Urothelium cell line (cell line): ENCODE measurements at places on chromosomes 2 and 18.

DNA sequence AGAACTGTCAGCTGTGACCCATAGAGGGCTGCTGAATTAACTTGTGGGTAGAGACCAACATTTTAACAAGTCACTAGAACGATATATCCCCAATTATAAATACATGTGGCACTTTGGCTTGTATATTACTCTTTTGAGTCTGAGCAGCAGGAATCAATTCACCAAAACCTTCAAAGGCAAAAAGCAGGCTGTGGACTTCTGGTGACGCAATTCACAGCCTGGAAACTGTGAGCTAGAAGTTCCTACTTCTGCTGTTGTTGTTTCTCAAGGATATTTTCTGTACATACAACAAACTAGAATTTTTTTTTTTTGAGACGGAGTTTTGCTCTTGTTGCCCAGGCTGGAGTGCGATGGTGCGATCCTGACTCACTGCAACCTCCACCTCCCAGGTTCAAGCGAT is 37.3 kb downstream of the PTCD3 start:
- no peak for DNase-seq

DNA sequence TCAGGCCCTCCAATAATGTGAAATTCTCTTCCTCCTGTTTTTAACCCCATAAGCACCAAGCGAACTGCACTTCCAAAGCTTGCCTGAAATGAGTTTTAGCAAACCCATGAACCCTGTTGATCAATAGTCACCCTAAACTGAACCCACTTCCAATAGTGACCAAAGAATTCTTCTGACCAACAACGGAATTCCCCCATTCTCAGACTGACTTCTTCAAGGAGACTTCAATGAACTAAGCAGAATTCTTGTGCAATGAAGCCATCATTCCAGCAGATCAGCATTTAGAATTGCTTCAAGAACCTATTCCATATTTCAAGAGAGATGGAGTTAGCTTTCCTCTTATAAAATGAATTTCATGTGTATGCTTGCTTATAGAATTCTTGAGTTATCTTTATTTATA is 176.9 kb upstream of the FN1 start:
- DNase-seq, result no peak

- no peak for DNase-seq
These were observed 6.9 kb downstream of the STEAP3 start for GRCh38 chr2:119230219-119231185.

DNA sequence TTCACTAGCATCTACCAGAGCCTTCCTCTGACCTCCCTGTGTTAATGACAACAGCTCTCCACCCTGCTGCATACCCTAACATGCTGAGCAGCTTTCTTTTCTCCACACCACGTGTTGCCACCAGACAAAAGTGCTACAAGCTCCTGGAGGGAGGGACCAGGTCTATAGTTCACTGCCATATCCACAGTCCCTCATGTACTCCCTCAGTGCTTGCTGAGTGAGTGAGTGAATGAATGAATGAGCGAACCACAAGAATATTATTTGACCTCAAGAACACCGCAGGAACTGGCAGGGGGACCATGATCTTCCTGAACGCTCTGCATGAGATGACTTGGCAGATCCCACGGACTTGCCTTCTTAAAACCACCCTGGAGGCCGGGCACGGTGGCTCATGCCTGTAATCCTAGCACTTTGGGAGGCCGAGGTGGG is 47.4 kb upstream of the CAB39 start:
- no peak for DNase-seq

DNA sequence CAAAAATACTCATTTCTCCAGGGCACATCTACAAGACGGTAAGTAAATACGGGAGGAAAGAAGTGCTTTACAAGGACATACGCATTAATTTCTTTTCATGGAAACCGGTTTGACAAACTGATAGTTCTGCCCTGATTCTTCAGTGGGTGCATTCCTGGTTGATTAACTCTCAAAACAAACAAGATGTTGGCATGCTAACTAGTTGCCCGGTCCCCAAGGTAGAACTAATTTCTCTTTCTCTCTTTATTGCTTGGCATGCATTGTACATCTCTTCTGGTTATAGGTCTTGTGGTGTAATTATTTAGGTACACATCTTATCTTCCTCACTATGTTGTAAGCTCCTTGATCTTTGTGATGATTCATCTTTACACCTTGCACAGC is 46.9 kb upstream of the SPATS2L start:
- DNase-seq, result no peak

DNA sequence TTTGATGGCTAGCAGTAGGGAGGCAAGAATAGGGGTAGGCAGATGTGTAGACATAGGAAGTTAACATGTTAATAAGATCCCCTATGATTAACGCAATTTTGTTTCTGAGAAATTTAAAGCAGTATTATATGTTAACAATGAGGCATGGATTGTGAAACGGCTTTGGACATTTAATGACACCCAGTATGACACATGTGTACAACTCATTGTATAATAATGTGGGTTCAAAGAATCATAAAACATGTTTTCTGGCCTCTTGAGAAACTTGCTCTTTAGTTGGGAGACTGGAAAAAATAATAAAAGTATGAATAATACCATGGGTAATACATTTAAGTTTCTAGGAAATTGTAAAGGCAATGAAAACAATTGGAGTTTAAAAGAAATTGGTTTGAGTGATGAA is 332.1 kb upstream of the CDH20 start:
- no peak for DNase-seq
